ENCODE measurements at places on chromosomes 1 and 21.

DNA sequence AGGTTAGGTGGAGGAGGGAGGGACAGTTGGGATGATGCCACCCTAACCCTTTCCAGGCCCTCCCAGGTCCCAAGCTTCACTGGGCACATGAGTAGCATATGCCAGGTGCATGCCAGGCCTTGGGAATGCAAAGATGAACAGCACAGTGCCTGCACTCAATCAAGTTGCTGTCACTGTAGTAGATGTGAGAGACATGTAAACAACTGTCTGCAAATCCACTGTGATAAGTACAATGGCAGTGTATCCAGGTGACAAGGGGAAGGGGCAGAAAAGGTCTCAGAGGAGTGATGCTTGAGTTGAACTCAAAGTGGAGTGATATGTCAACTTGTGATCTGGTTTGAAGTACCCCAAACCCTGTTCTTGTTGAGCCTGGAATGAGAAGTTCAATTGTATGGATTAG, 49.5 kb upstream of the LRRN2 start:
- DNase-seq = no peak

DNA sequence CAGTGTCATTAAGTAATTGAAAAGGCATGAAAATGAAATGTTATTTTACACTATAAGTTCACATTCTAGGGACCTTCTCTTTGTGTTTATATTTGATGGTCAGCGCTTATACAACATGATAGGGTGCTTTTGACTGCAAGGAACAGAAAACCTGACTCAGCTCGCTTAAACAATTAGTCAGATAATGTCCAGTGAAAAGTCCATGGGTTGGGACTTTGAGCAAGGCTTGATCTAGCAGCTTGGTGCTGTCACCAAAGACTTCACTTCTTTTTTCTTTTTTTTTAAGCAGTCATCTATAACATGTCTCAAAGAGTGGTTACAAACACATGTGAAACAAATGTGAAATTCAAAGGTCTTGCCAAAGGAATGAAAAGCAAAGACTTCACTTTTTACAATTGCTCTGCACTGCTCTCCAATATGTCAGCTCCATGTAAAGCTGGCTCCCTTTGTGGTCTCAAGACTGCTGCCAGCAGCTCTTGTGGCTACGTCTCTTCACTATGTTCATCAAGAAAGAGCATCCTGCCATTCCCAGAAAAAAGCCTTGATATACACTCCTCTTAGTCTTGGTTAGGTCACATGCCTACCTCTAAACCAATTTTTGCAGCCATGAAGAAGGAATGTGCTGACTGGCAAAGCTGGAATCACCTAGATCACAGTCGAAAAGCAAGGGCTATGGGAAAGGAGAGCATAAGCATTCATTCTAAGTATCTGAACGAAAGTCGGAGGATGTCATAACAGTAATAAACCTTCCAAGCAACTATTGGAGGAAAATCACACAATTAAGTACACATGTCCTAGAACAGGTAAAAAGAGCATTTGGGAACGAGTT, 15.2 kb downstream of the F3 start:
- DNase-seq = no peak

GRCh38 chr1:40808909-40809308, 25.3 kb downstream of the KCNQ4 start:
- DNase-seq = no peak

- DNase-seq = no peak
These were observed 131.1 kb downstream of the EVI5 start for GRCh38 chr1:92653605-92654381.

DNA sequence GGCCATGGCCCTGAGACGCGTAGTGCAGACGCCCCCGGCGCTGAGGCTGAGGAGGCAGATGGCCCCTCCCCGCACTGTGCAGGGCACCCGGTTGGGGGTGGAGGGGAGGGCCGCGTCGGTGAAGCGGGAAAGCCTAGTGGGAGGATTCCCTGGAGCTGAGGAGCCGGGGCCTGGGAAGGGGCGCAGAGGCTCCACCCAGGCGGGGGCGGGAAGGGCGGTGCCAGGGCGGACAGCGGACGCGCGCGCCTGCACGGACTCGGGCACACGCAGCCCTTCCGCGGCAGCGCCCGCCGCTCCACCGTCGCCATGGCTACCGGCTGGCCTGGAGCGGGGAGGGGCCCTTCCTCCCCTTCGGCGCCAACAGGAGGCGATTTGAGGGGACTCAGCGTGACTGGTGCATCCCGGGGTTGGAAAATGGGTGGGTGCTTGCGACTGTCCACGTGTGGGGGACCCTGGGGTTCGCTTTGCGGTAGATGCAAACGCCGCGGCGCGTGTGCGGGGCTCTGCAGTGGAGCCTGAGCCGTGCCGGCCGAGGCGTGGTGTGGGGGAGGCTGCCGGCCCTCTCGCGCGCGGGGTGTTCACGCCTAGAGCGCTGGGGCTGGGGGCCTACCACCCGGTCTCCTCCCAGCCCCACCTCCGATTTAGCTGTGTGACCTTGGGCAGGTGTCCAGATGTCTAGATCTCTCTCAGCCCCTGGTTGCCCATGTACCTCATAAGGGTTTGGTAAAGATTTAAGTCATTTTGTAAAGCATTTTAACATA, 35.1 kb downstream of the PTPRF start:
- DNase-seq = peak; percentile 83

- DNase-seq = peak; percentile 55
These were observed 55.6 kb downstream of the SUCO start for GRCh38 chr1:172588296-172589291.

- peak; percentile 61 for DNase-seq
These were observed 488 bp downstream of the SLC35D1 start for GRCh38 chr1:67053535-67053784.

DNA sequence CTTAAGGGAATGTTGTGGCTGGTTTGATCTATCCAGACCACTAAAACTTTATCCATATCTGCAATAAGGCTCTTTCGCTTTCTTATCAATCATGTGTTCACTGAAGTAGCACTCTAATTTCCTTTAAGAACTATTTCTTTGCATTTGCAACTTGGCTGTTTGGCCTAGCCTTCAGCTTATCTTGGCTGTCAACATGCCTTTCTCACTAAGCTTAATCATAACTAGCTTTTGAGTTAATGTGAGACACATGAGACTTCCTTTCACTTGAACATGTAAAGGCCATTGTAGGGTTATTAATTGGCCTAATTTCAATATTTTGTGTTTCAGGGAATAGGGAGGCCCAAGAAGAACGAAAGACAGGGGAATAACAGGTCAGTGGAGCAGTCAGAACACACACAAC, 124.7 kb downstream of the TNFSF18 start:
- DNase-seq = no peak

DNA sequence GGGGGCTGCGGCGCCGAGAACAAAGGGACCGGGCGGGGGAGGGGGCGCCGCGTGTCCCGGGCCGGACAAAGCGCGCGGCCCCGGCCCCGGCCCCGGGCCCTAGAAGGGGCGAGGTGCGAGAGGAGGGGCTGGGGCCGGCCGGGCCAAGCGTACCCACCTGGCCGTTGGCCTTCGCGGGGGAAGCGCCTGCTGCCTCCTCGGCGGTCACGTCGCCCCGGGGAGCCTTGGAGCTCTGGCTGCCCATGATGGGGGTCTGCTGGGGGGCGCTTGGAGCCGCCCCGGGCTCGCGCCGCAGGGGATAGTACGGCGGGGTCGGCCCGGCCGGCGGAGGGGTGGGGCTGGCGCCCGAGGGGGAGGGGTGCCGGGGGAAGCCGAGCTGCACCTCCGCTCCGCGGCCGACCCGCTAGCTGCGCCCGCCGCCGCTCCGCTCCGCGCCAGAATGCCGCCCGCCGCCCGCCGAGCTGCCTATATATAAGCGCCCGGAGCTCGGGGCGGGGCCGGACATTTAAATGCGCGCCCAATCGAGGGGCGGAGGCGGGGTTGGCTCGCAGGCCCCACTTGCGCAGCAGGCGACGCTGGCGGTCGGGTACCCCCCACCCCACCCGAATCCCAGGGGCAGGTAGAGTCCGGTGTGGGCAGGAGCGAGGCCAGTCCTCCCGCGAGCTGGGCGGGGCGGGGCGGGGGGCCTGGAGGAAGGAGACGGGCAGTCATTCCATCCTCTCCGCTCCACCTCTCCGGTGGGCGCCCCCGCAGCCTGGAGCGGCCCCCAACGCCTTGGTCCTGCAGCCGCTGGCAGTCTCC, at the start of gene MARCKSL1:
Gene MARCKSL1 (minus strand): TSS at position 444 of the 801 bp plus-strand sequence. CDS start 200 bp downstream, at position 244.
- DNase-seq = peak; percentile 66

GRCh38 chr1:111476761-111477309, 3.1 kb downstream of the C1orf162 start:
- no peak for DNase-seq

DNA sequence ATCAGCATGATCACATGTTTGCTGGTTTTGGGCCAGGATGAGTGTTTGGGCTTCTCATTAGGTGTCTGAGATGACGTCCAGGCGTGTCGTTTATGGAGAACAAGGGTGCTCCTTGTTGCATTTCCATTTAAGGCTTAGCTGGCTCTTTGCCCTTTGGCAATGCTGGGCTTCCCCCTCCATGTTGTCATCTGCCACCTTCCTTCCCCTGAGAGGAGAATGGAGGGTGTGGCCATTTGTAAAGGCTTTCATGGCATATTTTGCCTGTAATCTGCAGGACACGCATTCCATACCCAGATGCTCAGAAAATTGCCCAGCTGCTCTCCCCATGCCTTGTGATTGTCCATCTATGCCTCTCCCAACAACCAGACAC, 27.7 kb downstream of the PKP1 start:
- DNase-seq = no peak

DNA sequence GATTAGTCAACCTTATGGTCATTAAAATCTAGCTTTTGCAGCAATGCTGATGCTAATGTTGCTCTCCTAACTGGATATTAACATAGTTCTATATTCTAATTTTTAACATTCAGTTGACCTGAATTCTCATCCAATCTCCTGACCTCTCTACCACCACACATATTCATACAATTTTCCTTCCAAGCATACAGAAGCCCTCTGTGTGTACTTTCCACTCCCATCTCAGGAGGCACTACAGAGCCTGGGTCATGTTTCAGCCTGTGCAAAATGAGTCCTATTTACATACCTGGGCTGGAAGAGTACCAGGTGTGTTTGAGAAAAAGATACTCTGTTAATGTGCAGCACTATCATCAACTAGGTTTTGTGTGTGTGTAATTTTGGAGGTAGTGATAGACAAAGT, 486.3 kb downstream of the NEGR1 start:
- DNase-seq = no peak

- no peak for DNase-seq
These were observed 117.4 kb downstream of the MRPS6 start for GRCh38 chr21:34190576-34191321.

- no peak for DNase-seq
These were observed 312.0 kb upstream of the TMPRSS15 start for GRCh38 chr21:18715606-18716005.

GRCh38 chr1:224427346-224427745, 7.3 kb downstream of the WDR26 start:
- peak; percentile 80 for DNase-seq

DNA sequence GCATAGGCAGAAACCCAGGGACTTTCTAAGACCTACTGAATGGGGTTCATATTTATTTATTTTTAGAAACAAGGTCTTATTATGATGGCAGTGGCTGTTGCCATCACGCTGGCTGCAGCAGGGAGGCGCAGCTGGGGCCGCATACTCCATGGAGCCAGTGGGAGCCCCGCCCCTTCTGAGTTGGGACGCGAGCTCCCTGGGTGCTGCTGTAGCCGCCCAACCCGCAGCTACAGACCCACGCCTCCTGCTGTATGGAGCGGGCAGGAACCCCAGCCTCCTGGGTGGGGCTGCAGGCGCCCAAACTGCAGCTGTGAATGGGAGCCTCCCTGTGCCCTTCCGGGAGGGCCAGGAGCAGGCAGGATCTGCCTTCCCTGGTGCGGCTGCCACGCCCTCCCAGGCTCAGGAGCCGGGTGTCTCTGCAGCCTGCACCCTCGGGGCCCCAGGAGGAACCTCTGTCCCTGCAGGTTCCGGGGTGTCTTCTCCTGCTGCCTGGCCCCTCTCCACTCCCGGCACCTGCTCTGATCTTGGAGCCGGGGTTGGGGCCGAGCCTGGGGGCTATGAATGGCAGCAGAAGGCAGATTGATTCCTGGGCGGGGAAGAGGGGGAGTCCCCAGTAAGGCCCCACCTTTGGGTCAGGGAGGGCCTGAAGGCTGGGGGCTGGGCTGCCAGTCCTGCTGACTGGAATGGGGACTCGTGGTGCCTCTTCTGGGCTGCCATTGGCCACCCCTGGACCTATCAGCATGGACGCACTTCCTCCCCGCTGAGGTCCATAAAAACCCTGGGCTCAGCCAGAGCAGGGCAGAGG, 66.5 kb upstream of the LRRN2 start:
- no peak for DNase-seq

DNA sequence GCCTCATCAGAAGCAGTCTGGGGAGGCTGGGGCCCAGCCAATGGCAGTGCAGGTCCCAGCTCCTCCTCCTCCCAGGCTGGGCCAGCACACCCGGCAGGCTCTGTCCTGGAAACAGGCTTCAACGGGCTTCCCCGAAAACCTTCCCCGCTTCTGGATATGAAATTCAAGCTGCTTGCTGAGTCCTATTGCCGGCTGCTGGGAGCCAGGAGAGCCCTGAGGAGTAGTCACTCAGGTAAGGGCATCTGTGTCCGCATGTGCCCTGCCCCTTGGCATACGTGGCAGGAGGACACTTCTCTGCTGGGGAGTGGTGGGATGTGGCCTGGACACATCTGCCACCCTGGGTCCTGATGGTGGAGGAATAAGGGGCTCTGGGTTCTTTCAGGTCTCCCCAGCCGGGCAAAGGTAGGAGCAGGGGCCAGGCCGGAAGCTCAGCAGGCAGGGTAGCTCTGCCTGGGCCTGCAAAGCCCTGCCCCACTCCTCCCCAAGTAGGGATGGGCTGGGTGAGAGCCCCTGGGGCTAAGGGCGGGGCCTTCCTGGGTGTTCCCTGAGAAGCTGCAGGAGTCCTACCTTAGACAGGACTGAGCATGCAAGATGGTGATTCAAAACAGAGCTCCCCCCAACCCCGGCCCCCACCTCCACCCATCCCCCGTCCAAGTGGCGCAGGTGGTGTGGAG, at the start of gene GJB5:
Gene GJB5 (plus strand): TSS at position 84 of the 674 bp plus-strand sequence. CDS start 2,284 bp downstream, outside the sequence.
- DNase-seq = no peak

DNA sequence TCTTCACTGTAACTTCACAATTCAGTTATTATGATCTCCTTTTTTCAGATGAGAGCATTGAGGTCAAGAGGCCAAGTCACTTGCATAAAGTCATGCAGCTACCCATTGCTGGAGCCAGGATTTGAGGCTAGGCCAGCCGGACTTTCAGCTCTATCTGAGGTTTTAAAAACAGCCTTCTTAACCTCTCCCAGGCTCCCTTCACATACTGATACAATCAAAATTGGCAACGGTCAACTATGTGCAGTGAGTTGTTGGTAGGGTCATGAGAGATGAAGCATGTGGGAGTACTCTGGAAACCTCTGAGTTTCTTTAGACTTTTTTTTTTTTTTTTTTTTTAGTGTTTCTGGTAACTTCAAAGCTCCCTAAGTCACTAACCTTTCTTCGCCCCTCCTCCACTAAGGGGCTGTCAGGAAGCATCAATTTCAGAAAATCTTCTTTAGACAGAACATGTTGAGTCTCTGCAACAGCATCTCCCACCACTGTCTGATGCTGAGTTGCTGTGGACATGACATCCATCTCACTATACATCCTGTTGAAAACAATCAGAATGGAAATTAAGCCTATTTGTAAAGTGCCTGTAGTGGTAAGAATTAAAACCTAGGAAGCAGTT, 201.8 kb downstream of the SIPA1L2 start:
- DNase-seq = no peak

- DNase-seq = no peak
These were observed 1.4 kb downstream of the KLHDC7A start for GRCh38 chr1:18481921-18482701.

All from hepatic stellate cell (primary cell).